Eye (tissue), 1 donor: ENCODE measurements at places on chromosomes 16 and 17.

GRCh38 chr16:86854058-86854621, 275.8 kb downstream of the FOXL1 start:
- DNase-seq, result peak; percentile 89

- no peak for DNase-seq
Observed at GRCh38 chr16:49643429-49644144, 212.3 kb downstream of the ZNF423 start.

DNA sequence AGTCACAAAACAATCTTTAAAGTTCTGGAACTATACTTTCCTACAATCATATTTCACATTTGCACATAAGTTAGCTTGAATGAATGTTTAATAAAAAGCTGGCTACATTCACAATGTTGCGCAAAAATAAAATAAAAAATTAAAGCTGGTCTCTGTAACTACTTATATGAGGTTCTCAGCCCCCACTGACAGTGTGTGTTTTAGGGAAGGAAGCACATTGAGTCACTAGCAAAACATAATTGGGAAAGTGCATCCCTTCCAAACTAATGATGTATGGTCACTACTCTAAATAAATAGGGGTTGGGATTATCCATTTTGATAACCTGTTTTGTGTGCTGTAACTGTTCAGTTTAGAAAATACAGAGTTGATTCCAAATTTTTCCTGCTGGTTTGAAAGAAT, 251.9 kb downstream of the IRX3 start:
- DNase-seq, result no peak

- DNase-seq, result no peak
Observed at GRCh38 chr17:48755356-48755755, 26.8 kb upstream of the HOXB13 start.

- peak; percentile 50 for DNase-seq
Observed at GRCh38 chr17:39026980-39027451, 59.8 kb upstream of the FBXO47 start.

- no peak for DNase-seq
Observed at GRCh38 chr17:77407321-77408277, 266.8 kb downstream of the SEC14L1 start.

GRCh38 chr16:67966549-67967182, 1.8 kb downstream of the SLC12A4 start:
- DNase-seq, result no peak

DNA sequence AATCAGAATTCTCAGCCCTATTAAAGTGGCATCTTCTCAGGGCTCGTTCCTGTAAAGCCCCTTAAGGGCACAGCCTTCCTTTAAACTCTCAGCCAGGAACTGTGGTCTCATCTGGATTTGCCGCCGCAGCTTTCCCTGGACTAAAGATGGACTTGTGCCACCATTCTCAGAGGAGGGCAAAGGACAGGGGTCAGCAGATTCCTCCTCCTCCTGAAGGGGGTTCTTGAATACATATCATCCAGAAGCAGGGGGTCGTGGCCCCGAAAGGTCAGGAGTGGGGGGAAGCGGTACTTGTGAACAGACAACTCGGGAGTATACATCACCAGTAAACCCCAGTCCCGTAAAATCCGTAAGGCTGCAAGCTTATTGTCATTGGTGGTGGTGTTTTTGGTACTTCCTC, 174.8 kb downstream of the RPTOR start:
- DNase-seq, result no peak

DNA sequence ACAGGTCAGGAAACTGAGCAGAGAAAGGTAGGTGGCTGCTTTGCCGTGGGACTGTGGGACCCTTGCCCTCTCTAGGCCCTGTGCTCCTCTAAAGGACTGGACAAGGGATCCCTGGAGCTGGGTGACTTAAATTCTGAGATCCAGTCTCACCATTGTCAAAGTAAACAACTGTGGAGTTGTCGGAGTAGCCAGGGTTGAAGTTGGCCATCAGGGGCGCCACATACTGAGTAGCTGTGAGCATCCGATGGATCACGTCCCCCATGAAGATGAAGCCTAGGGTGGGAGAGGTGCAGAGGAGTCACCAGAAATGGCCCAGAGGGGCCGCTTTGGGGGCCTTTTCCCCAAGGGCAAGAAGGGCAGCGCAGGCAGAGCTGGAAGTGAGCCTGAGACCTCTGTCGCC, 43.5 kb downstream of the PLXDC1 start:
- no peak for DNase-seq

- DNase-seq, result peak; percentile 38
Observed at GRCh38 chr17:60729854-60730253, 52.2 kb downstream of the BCAS3 start.

DNA sequence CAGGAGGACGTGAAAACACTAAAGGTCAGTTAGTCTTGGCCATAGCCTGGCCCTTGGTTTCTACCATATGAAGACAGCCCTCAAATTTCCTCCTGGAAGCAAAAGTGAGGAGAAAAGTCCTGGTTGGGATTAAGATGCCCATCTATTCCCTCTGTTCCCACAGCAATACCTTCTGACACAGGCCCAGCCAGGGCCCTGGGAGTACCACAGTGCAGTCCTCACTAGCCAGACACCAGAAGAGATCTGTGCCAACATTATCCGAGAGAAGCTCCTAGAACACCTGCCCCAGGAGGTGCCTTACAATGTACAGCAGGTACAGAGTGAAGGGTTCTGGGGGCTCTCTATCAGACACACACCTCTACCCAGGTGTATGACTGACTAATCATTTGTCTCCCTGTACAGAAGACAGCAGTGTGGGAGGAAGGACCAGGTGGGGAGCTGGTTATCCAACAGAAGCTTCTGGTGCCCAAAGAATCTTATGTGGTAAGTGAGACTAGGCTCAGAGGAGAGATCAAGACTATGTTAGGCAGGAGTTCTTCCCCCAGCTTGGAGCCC, 4.1 kb downstream of the ERAL1 start:
- no peak for DNase-seq

GRCh38 chr16:59783191-59783590, 1049.1 kb upstream of the GOT2 start:
- DNase-seq, result no peak

DNA sequence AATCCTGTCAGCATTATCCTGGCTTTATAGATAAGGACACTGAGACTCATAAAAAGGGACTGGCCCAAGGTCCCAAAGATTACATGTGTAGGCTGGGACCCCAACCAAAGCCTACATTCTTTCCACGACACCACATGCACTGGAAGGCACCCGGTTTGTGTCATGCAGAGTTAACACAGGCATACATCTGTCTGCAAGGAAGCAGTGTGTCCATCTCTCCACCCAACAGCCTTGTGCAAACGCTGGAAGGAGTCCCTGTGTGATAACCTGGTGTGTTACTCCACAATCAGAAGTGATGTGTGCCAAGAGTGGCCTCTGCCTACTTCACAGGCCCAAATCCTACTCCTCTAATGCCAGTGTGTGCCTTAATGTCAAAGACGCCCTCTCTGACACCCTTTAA, 139.8 kb downstream of the PARN start:
- DNase-seq, result no peak

DNA sequence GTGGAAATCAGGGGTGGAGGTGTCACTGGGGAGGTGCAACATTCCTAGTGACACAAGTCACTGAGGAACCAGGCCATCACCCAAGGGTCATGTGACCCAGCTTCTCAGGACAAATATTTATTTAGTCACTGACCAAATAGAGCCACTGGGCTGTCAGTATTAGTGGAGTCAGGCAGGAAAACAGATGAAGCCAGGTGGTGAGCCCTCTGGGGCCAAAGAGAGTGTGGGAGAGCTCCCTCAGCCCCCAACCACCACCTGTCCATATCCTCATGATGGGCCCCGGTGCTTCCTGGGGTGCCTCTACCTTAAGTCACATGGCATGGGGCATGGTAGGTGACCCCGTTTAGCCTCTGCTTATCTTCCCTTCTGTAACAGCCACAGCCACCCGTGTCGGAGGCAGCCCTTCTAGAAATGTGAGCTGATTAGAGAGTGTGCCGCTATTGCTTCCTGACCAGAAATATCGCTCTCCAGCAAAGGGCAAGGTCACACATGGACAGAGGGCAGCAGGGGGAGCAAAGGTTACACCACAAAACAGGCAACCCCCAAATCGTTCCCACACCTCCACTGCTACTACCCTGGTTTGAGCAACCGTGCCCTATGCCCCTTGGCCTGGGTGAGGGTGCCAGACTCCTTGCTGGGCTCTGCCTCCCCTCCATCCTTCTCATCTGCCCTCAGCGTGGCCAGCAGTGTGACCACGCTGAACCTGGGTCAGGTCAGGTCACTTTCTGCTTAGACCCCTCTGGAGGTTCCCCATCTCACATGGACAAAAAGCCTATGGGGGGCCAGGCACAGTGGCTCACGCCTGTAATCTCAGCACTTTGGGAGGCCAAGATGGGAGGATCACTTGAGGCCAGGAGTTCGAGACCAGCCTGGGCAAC, 8.6 kb upstream of the AKTIP start:
- DNase-seq, result no peak

- no peak for DNase-seq
Observed at GRCh38 chr17:17806035-17806434, 30.8 kb downstream of the SREBF1 start.

GRCh38 chr17:1872254-1872653, 42.4 kb downstream of the RPA1 start:
- no peak for DNase-seq

- DNase-seq, result peak; percentile 19
Observed at GRCh38 chr16:76483307-76483909, 206.2 kb downstream of the CNTNAP4 start.

- DNase-seq, result no peak
Observed at GRCh38 chr17:13520899-13521572, 80.7 kb downstream of the HS3ST3A1 start.

- no peak for DNase-seq
Observed at GRCh38 chr16:57150682-57151330, 35.0 kb downstream of the PSME3IP1 start.

- no peak for DNase-seq
Observed at GRCh38 chr16:17162560-17162959, 308.2 kb downstream of the XYLT1 start.

- DNase-seq, result no peak
Observed at GRCh38 chr17:18181358-18181757, 2.3 kb upstream of the ALKBH5 start.

GRCh38 chr16:89547860-89548259, 12.6 kb upstream of the RPL13 start:
- DNase-seq, result no peak

GRCh38 chr17:35299135-35299534, 56.3 kb downstream of the SLFN5 start:
- peak; percentile 15 for DNase-seq

DNA sequence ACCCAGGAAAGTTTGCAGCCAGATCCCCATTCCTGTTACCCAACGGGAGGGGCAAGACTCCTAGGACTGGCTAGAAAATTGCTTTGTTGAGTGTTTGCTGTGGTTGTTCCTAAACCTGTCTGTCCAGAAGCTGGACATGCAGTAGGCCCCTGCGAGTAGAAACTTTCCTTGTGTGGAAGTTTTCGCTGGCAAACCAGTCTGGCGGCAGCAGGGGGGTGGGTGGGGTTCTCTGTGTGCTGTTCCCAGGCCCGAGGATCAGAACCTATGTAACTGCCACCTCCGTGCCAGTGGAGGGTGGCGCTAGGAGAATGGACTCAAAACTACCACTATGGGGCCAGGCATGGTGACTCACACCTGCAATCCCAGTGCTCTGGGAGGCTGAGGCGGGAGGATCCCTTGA, 9.2 kb downstream of the SGSM2 start:
- no peak for DNase-seq

- no peak for DNase-seq
Observed at GRCh38 chr17:49468811-49469385, 26.2 kb upstream of the NGFR start.

- no peak for DNase-seq
Observed at GRCh38 chr17:7235693-7236665, 1.7 kb upstream of the DVL2 start.

- DNase-seq, result no peak
Observed at GRCh38 chr17:31916491-31917064, 15.1 kb upstream of the UTP6 start.

DNA sequence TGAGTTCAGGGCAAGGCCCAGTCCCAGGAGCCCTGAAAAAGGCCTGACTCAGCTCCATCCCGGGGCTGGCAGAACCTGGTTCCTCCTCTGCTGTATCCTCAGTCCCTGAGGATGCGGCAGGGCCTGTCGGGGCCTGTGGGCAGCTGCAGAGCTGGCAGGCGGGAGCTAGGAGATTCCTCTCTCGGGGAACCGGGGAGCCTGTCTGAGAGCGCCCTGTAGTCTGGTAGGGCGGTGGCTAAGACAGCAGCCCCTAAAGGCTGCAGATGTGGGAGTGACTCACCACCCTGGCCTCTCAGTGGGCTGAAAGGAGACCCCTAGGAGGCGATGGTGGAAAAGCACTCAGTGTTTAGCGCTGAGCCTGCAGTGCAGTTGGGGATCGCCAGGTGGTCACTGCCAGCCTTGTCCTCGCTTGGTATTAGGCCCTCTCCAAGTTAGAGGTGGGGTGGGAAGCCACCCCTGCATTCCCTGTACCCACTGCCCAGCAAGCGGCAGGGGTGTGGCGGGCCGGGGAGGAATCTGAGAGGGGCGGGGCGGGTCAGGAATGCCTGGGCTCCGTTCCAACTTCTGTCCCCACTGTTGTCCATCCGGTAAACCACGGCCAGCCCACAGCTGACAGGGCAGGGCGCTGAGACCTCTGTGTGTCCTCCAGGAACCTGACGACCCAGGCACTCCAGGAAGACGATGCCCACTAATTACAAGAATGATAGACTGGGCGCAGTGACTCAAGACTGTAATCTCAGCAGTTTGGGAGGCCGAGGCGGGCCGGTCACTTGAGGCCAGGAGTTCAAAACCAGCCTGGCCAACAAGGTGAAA, 29.5 kb upstream of the CDH1 start:
- DNase-seq, result peak; percentile 43

DNA sequence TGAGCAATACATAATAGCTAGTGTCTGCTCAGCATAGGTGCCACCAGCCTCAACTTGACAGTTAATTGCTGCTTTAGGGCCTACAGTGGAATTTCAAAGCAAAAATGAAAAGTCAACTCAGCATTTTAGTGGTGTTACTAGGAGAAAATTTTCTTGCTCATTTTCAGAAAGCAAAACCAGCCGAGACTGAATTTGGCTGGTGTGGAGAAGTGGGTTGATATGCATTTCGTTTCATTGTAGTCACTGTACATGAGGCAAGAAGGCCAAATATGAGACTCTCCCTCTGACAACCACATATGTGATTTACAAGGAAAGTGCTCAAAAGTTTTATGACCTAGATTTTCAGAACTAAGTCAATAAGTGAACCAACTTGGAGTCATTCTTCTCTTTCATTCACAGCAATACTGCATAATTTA, 54.0 kb downstream of the DUSP14 start:
- no peak for DNase-seq

DNA sequence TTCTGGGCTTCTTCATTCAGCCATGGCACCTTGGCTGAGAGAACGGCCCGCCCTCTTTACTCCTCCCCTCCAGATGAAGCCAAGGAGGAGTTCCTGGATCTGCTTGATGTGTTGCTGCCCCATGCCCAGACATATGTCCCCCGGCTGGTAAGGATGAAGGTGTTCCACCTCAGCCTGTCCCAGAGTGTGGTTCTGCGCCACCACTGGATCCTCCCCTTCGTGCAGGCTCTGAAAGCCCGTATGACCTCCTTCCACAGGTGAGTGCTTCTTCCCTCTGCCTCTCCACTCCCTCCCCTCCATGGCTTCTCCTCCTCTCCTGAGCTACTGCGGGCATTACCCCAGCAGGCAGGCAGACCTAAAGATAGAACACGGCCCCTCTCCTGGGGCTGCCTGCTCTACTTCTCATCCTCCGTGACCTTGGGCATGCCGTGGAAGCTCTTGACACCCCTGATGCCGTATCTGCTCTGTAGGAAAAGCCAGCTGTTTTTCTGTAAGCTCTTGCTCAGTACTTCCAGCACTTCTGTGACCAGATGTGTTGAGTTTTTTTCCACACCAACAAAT, 8.7 kb downstream of the USB1 start:
- no peak for DNase-seq
